ENCODE measurements at places on chromosomes 16 and 17.

DNA sequence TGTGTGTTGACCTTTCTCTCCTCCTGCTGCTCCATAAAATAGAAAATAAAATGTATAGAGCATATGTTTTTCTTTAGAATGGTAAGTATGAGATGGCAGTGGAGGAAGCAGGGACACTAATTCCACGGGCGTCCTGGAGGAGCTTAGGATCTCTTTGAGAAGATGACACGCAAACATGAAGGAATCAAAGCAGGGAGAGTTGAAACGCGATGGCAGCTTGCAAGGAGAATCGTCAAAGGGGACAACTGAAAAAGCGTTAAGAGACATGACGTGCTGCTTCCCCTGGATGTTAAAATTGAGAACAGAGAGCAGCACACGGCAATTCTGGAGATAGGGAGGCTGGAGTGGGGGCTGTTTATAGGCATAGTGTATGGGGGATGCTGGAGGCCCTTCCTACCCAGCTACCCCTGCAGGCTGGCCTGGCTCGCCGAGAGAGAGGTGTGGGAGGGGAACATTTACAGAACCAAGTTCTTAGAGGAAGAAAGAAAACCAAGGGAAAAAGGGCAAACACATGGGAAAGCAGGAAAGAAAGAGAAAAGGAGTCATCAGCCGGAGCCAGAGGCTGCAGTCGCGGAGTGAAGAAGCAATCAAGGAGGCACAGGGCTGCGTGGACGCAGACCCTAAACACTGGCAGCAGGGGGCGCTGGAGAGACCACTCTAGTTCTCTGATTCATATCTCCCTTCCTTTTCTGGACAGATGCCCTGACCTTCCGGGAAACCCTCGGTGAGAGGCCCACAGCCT, 55.8 kb downstream of the MYH13 start:
- DNase-seq: no peak

- no peak for DNase-seq
Observed at GRCh38 chr16:85728879-85729278, 22.0 kb downstream of the C16orf74 start.

DNA sequence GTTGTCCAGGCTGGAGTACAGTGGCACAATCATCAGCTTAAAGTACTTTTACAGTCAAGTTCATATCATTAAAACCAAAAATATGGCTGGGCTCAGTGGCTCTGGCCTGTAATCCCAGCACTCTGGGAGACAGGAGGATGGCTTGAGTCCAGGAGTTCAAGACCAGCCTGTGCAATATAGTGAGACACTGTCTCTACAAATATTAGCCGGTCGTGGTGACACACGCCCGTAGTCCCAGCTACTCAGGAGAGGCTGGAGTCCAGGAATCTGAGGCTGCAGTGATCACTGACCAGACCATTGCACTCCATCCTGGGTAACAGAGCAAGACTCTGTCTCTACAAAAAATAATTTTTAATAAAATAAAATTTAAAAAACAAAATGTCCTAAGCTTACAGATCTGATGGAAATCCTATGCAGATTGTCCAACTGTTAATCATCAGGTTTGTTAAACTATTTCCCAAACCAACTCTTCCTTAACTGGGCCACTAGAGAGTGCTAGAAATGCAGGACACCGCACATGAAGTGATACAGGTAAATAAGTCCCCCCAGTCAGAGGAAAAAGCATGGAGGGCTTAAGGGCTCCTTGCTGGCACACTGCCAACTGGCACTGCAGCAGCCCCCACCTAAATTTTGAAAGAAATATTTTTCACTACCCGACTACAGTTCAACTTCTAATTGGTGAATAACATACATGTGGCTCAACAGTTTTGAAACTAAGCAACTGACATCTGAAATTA, 2.8 kb downstream of the USP22 start:
- DNase-seq: no peak

- DNase-seq: no peak
Observed at GRCh38 chr16:3348547-3349167, 7.0 kb upstream of the OR2C1 start.

DNA sequence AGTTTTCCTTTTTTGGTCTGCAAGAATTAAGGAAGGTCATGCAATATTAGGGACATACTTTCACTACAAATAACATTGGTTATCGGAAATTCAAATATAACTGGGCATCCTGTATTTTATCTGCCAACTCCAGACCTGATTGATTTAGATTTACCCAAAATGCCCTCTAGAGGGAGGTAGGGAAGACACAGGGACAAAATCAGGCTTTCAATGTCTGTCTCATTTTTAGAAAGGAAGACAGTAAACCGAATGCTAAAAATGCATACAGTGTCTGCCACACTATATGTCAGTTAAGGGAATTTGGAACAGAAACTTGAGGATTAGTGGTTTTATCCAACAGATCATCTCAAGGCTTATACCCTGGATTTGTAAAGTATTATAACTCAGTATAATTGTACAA, 161.7 kb upstream of the SOX9 start:
- DNase-seq: no peak

DNA sequence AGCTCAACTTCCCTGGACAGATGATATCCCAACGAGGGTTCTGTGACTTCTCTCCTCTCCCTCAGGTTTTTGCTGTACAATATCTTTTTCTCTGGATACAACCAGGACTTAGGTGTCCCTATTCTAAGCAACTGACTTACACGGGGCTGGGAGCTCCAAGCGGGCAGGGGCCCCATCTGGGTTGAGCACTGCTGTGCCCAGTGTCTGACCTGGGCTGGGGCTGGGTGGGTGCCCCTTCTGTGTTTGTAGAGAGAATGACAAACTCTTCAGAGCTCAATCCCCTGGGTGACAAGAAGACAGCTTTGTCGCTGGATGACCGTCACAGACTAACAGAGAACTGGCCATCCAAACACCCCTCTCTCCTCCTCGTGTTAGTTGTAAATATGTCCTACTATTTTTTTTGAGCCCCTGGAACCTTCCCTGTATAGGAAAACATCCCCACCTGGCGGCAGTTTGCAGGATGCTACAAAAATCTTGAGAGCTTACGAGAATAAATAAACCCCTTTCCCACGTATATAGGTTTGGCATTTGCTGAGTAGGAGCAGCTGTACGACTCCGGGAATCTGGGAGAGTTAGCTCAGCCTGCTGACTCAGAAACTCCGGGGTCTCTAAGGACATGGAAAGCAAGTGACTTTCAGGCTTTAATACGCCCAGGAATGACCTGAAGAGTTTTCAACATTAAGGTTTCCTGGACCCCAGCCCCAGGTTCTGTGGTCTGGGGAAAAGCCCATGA, 23.7 kb upstream of the RCVRN start:
- no peak for DNase-seq

DNA sequence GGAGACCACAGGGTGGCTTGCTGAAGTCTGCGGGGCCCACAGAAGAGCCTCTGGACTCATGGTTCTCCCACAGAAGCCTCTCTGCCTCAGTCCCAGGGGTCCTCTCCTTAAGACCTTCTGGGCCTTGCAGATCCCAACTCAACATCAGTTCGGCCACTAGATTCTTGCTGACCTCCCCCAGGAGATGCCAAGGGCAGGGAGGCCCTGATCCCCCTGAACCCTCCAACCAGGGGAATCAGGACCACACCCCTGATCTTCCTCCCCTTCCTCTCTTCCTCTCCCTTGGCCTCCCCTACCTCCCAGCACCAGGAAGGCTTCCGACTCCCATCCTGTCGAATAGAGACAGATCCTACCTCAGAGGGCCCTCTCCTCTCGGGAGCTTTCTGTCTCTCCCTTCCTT, 53.4 kb downstream of the NOS2 start:
- DNase-seq: no peak

- DNase-seq: no peak
Observed at GRCh38 chr17:5585836-5586521, 1.7 kb upstream of the NLRP1 start.

DNA sequence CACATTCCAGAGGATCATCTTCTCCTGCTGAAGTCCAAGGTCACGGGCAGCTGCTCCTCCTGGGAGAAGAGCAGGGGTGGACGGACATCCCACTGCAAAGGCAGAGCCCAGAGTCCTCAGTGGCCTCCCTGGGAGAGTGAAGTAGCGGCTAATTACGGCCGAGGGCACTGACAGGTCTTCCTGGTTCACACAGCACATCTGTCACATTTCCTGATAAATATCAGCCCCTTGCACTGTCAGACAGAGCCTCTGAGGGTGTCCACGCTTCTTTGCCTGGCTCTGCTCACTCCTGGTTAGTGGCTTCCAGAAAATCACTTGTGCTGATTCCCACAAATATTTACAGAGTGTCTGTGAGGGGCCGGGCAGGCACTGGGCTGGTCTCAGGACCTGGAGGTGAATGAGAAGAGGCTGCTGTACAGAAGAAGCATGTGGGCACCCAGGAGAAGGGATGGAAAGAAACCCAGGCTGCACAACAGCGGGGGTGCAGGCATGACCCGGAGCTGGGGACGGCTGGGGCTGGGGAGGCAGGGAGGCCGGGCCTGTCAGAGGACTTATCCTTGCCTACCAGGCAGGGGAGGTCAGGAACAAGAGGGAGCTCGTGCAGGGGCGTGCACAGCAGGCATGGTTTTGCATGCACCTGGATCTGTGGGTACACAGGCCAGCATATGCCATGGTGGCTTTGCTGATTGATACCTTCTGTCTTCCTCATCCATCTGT, 258.2 kb upstream of the TNRC6C start:
- no peak for DNase-seq

- DNase-seq: no peak
Observed at GRCh38 chr17:31677681-31678080, 181.4 kb downstream of the COPRS start.

- DNase-seq: no peak
Observed at GRCh38 chr17:15291674-15292361, 26.7 kb upstream of the PMP22 start.

DNA sequence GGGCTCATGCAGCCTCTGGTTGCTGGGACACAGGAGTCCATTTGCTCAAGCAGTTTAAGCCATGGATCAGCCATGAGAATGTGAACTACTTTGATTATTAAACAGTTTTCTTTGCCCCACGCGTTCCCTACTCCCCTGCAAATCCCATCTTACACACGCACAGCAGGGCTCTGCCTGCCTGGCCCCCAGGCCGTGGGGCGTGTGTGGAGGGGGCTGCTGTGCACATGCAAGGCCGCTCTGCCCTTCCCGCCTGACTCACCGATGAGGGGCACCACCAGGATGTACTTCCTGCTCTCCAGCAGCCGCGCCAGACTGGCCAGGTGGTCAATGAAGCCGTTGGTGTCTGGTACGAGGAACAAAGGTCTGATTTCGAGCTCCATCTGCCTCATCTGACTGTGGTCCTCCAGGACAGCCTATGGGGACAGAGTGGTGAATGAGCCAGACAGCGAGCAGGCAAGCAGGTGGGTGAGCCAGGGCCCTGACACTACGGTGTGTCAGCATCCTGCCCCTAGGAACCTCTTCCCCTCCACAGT, 13.7 kb downstream of the HIC1 start:
- no peak for DNase-seq

- DNase-seq: no peak
Observed at GRCh38 chr17:79622776-79623175, 11.9 kb upstream of the RBFOX3 start.

- no peak for DNase-seq
Observed at GRCh38 chr16:53091466-53092211, 36.8 kb downstream of the CHD9 start.

DNA sequence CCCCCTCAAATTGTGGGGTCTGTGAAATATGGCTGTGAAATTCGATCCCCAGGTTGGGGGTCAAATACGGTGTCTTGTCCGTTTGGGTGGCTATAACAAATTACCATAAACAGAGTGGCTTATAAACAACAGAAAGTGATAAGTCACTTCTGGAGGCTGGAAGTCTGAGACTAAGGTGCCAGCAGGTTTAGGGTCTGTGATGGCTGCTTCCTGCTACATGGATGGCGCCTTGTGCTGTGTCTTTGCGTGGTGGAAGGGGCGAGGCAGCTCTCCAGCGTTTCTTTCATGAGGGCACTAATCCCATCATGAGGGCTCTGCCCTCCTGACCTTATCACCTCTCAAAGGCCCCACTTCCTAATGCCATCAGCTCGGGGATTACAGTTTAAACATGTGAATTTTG, 120.0 kb downstream of the IRF8 start:
- no peak for DNase-seq

DNA sequence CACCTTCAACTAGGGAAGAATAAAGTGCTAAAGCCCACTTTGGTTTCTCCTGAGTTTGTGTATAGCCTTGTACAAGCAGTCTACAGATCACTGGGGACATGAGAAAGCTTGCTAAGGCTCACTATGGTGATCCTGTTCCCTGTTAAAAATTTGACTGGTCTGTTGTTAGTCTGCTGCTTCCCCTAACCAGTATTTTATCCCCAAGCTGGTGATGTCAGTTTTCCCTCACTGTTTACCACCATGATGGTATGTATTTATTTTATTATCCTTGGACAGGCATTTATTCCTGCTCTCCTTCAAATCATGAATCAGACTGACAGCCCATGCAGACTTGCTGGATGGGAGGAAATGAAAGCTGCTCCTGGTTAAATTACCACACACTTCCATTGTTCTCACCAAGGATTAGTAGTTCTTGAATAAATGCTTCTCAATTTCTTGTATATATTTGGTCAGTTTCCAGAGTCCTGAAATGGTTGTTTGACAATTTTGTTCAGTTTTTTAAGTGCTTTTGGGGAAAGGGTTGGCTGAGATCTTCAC, 99.6 kb downstream of the CA4 start:
- no peak for DNase-seq

- DNase-seq: no peak
Observed at GRCh38 chr16:85798901-85799496, 345 bp downstream of the EMC8 start.

DNA sequence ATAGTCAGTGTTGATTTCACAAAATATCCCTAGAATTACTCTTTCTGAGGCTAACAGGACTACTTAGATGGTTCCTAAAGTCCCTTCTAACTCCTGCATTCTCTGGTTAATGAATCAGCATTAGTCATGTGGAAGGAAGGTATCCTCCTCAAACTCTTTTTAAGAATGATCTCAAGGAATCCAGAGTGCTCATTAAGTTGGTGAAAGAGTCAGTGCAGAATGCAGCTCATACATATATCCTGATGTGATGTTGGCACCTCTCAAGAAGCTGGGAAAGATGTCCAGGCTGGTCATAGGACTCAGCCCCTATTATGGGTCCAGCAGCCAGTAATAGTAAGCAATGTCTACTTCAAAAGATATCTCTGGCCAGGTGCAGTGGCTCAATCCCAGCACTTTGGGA, 65.5 kb downstream of the PIGL start:
- DNase-seq: no peak

GRCh38 chr17:50429793-50430192, 3.8 kb downstream of the ACSF2 start:
- DNase-seq: no peak

DNA sequence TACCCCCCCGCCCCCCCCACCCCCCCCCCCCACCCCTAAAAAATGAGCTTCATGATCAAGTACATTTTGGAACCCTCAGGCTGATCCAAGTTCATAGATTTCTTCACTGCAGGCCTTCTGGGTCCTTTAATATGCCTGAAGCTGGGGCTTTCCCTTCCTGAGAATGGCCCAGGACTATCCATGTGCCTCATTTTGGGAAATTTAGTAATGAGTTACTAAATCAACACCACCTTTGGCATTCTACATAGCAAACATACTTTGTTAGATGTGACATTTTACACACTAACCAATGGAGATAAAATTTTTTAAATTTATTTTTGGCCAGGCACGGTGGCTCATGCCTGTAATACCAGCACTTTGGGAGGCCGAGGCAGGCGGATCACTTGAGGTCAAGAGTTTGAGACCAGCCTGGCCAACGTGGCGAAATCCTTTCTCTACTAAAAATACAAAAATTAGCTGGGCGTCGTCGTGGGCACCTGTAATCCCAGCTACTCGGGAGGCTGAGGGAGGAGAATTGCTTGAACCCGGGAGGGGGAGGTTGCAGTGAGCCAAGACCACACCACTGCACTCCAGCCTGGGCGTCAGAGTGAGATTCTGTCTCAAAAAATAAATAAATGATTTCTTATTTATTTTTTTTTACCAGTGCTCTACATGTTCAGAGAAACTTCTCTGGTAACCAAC, 14.0 kb downstream of the HERPUD1 start:
- no peak for DNase-seq

- DNase-seq: no peak
Observed at GRCh38 chr16:47916266-47916665, 239.5 kb downstream of the ABCC12 start.
